ENCODE measurements at places on chromosomes 2 and 18.

- DNase-seq, result no peak
Observed at GRCh38 chr2:186093174-186093573, 354.6 kb downstream of the FSIP2 start.

DNA sequence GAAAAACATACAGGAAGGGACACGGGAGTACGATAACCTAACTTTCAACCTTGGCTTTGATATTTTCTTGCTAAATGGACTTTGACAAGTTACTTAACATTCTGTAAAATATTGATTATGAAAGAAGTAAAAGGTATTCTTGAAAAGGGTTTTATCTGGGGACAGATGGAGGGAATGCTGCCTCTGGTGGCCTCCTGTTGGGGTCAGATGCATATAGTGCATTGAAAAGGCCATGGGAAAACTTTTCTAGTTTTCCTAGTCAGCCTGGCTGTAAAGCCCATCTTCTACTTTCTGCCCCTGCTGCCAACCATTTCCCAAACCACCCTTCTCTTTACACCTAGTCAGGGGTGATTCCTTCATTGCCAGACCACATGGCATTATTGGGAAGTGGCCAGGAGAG, 22.2 kb upstream of the MSTN start:
- no peak for DNase-seq

DNA sequence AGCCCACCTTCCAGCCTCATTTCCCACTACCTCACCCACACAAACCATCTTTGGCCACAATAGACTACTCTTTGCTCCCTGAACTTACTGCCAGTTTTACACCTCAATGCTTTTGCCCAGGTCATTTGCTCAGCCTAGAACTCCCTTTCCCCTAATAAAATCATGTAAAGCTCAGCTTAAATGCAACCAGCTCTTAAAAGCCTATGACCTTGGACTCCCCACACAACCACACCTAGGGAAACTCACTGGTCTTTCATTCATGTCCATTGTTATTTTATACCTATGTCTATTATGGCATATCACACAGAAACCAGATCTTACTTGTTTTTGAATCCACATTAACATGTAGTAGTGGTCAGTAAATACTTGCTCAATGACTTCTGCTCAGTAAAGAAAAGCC, 14.5 kb upstream of the XDH start:
- peak; percentile 27 for DNase-seq

DNA sequence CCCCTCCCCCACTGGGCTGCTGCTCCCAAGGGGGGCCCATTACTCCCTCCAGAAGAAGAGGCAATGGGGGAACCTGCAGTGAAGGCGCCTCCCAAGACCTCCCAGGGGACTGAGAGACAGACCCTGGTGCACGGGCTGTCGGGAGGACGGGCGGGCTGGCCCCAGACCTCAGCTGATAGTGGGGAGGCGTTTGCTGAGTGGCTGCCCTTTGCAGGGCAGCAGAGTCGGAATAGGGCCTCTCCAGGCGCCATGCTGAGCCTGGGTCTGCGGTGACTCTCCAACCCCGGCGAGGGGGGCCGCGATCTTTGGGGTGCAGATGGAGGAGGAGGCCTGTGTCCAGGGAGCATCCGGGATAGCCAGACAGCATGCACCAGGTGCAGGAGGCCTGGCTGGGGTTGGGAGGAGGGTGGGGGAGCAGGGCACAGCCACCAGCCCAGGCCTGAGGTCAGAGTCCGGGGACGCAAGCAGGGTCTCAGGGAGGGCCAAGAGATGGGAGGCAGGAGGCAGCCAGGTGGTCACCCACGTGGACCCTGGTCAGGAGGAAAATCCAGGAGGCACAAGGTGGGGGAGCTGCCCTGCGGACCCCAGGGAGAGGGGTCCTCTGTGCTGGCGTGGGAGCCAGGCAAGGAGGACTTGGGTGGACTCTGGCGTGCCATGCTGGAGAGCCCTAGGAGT, 11.0 kb downstream of the CROCC2 start:
- no peak for DNase-seq

DNA sequence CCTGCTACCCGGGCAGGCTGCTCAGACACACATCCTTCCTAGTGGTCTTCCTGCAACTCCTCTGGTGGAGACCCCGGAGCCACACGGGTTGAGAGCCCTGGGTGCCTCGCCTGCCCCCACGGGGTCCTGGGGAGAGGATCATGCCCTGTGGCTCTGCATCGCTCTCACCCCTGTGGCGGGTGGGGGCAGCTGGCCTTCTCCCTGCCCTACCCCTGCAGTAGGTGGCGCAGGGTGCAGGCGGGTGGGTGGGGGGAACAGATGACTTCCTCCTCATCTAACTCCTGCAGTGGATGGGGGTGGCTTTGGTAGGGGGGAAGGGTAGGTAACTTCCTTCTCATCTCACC, 38.5 kb downstream of the TSHZ1 start:
- DNase-seq, result no peak

All from renal cortical epithelial cell (primary cell).